ENCODE measurements at places on chromosomes 16 and 17. TPM values are rescaled to one million over a fixed set of nuclear protein-coding genes. Genes with fewer than 3 reads are reported as not detected.
A peak's percentile ranks its signal among the peaks of the same experiment; 100 is the strongest.

GRCh38 chr16:89448656-89449055, 41.7 kb downstream of the ANKRD11 start:
- H3K4me3 ChIP-seq = no peak overlapping the region
- no peaks in the 10 kb centered on the region for H3K36me3 ChIP-seq
- H3K4me1 ChIP-seq = peaks cover 6% of the 10 kb centered on the region
- no peaks in the 10 kb centered on the region for H3K27me3 ChIP-seq
- no peak for DNase-seq
- H3K27ac ChIP-seq = no peak overlapping the region

Gene TMED6
- polyA plus RNA-seq = not detected

DNA sequence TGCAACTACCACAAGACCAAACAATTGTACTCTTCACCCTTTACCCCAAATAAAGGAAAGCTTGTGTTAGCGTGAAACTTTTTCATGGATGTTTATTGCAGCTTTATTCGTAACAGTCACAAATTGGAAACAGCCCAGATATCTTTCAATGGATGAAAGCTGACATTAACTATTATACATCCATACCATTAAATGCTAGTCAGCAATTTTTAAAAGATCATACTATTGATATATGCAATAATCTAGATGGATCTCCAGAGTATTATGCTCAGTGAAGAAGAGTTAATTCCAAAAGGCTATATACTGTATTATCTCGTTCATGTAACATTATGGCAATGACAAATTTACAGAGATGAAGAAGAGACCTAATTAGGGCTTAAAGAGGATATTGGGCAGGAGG, 1491.2 kb upstream of the CDH8 start:
- H3K27ac ChIP-seq = no peak overlapping the region
- no peak overlapping the region for H3K4me3 ChIP-seq
- H3K27me3 ChIP-seq = no peaks in the 10 kb centered on the region

DNA sequence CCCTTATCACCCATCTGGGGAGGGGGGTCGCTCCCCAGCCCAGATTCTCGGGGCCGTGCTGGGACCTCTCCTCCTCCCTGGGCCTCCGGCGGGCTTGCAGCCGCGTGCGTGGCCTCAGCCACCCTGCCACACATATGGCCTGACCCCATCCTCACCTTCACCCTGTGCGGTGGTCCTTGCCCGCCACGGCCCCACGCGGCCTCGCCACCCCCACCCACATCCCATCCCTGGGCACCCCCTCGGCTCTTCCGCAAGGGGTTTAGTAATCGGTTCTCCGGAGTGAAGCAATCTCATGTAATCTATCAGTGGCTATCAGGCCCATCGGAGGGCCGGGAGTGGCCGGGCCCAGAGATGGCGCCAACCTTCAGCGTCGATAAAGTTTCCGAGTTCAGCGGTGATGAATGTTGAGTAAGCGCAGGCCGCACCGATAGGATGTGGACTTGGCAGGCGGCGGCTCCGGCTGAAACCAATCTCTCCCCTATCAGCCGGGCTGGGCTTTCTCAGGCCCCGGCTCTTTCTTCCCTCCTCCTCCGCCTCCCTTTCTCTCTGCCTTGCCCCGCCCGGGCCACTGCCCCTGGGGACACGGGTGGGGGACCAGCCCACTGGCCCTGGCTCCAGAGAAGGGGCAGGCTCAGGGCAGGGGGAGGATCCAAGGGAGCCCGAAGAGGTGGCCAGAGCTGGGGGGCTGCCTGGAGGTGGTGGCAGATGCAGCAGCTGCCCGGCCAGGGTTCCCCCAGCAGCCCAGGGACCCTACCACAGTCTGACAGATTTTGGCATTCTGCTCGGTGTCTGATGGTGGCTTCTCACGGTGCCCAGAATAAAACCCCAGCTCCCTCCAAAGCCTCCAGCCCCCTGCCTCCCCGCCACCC, 20.8 kb downstream of the ZFPM1 start:
- H3K4me3 ChIP-seq = no peak overlapping the region
- H3K4me1 ChIP-seq = no peaks in the 10 kb centered on the region
- H3K27me3 ChIP-seq = no peaks in the 10 kb centered on the region
- H3K36me3 ChIP-seq = no peaks in the 10 kb centered on the region
- peak; percentile 87 for DNase-seq

Gene RPS2
- polyA plus RNA-seq = 2,049 TPM

DNA sequence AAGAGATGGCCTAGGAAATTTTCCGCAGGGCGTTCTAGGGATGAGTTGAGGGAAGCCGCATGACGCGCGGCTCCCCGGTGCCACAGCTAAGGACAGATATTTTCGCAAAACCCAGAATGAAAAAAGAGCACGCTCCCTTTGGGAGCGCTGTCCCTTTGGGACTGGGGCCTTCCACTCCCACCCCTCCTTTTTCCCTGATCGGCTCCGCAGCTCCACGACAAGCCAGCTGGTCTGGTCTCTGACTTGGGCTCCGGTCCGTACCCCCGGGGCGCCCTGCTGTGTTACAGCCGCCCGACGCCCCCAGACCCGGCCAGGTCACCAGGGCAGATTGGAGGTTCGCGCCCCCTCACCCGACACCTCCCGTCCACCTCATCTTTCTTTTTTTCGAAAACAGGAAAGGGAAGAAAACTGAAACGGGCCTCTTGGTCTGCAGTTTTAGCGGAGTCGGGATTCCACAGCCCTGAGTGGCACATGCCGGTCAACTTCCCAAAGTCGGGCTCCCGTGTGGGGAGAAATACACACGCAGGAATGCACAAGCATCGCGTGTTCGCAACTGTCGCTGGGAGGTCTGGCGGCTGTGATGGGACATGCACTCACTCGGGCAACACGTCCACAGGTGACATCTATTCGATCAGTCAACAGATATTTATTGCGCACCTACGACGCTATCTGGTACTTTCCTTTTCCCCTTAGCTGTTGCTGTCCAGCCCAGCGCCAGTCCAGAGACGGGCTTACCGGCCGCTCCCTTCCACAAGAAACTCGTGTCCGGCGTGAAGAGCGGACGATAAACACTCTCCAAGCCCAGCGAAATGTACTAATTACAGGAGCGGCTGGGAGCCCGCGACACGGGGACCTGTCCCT, 3.9 kb upstream of the SOX9 start:
- H3K4me1 ChIP-seq = no peaks in the 10 kb centered on the region
- no peak overlapping the region for H3K4me3 ChIP-seq
- no peaks in the 10 kb centered on the region for H3K27me3 ChIP-seq
- no peak for DNase-seq

Gene ZNF785
- polyA plus RNA-seq = 3.1 TPM

DNA sequence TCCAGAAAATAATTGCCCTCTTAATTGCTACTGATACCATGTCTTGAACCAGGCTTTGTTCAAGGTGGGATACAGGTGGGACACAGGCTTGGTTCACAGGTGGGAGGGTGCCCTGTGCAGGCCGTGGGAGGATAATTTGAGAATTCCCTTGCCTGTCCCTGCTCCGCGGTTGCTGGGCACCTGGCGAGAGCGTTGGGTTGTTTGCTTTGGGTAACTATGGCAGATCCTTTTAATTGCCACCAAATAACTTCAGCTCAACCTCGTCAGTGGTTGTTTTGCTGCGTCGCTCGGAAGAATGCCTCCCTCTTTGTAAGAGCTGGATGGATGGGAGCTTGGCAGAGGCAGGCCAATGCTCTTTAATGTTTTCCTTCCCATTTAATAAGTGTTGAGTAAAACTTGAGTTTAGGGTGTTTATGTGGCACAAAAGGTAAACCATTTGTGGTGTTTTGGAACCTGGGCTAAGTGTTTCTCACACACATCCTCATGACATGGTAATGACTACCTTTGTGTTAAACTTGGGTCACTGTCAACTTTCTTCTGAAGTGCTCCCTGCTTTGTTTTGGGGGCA, 202.5 kb downstream of the MSI2 start:
- DNase-seq = no peak
- no peaks in the 10 kb centered on the region for H3K27me3 ChIP-seq
- no peaks in the 10 kb centered on the region for H3K4me1 ChIP-seq
- H3K4me3 ChIP-seq = no peak overlapping the region
- no peak overlapping the region for H3K27ac ChIP-seq

Gene CACNG5
- polyA plus RNA-seq = not detected

DNA sequence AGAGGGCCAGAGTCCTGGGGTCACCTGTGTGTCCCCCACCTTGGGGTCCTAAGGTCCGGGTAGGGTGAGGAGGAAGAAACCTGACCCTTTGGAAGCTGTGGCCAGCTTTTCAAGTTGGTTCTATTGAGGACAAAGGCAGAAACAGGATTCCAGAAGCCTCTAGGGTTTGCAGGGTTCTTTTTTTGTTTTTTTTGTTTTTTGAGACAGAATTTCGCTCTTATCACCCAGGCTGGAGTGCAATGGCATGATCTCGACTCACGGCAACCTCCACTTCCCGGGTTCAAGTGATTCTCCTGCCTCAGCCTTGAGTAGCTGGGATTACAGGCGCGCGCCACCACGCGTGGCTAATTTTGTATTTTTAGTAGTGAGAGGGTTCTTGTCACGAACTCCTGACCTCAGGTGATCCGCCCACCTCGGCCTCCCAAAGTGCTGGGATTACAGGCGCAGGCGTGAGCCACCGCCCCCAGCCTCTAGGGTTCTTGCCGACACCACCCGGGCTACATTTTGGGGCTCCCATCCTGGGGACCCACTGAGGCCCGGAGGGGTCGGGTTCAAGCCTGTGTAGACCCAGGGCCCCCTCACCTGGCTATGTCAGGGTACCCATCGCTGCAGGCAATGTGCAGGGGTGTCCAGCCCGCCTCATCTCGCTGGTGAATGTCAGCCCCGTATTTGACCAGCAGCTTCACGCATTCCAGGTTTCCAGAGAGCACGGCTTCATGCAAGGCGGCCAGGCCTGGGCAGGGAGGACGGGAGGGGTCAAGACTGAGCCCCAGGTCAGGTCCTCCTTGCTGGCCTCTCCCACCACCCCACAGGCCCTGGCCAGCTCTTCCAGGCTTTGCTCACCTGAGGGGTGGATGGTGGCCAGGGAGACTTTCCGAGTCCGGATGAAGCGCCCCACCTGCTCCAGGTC, 674 bp downstream of the PPP1R27 start:
- H3K4me1 ChIP-seq = no peaks in the 10 kb centered on the region
- no peaks in the 10 kb centered on the region for H3K36me3 ChIP-seq
- no peaks in the 10 kb centered on the region for H3K27me3 ChIP-seq

GRCh38 chr17:29063992-29064391, 21.1 kb downstream of the PIPOX start:
- H3K4me3 ChIP-seq = no peak overlapping the region
- no peaks in the 10 kb centered on the region for H3K4me1 ChIP-seq
- no peak overlapping the region for H3K27ac ChIP-seq
- DNase-seq = no peak

Gene HOXB1
- 0.63 TPM for polyA plus RNA-seq

Gene CD300C
- polyA plus RNA-seq = 0.88 TPM

DNA sequence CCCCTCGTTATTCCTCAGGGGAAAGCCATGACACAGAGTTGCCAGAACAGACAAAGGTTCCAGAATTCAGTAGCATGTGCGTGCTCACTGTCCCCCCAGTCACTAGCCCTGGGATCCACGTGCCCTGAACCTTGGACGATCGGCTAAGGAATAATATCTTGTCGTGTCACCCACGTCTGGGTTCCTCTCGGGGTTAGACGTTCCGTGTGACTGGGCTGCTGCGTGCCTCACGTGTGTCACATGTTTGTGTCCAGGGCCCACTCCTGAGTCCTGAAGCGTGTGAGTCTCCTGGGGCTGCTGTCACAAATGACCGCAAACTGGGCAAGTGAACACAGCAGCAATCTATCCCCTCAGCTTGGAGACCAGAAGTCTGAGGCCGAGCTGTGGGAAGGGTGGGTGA, 12.4 kb upstream of the ZNF469 start:
- no peaks in the 10 kb centered on the region for H3K27me3 ChIP-seq
- H3K36me3 ChIP-seq = no peaks in the 10 kb centered on the region
- DNase-seq = peak; percentile 21
- H3K4me1 ChIP-seq = no peaks in the 10 kb centered on the region
- no peak overlapping the region for H3K4me3 ChIP-seq
- no peak overlapping the region for H3K27ac ChIP-seq

GRCh38 chr16:20323591-20324117, 3.7 kb downstream of the GP2 start:
- DNase-seq = no peak
- H3K36me3 ChIP-seq = no peaks in the 10 kb centered on the region
- no peak overlapping the region for H3K4me3 ChIP-seq
- no peak overlapping the region for H3K27ac ChIP-seq
- H3K4me1 ChIP-seq = no peaks in the 10 kb centered on the region
- H3K27me3 ChIP-seq = no peaks in the 10 kb centered on the region

GRCh38 chr17:8948462-8948861, 17.0 kb downstream of the PIK3R5 start:
- no peaks in the 10 kb centered on the region for H3K36me3 ChIP-seq
- no peak overlapping the region for H3K27ac ChIP-seq
- H3K27me3 ChIP-seq = no peaks in the 10 kb centered on the region
- no peak for DNase-seq
- H3K4me3 ChIP-seq = no peak overlapping the region

DNA sequence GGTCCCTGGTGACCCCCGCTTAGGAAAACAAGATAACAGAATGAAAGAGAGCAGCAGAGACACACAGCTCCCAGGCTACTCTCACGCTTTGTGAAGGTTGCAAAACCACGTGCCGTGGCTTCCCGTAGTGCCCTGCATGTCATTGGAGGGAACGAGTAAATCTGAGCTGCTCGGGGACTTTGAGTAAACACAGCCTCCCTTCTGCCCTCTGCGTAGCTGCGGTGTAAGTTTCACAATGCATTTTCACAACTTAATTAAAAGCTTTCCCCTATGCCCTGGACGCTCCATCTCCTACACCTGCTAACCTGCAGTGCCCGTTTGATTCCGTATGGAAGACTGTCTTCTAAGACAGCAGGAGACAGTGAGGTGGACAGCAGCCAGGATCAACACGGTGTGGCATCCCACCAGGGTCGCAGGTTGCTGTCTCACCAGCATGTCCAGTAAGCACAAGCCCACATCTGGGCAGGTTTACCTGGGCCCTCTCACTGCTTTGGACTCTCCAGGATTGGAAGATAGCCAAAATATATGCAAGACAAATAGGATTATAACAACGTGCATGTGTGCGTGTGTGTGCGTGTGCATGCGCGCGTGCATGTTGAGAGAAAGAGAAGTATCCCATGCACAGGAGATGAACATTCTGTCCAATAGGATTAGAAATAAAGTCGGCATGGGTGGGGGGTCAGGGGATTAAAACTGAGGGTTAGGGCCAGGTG, 116.4 kb upstream of the RCVRN start:
- H3K36me3 ChIP-seq = no peaks in the 10 kb centered on the region
- no peak overlapping the region for H3K4me3 ChIP-seq
- H3K27ac ChIP-seq = no peak overlapping the region
- H3K27me3 ChIP-seq = no peaks in the 10 kb centered on the region
- peak; percentile 69 for DNase-seq
- H3K4me1 ChIP-seq = no peaks in the 10 kb centered on the region

DNA sequence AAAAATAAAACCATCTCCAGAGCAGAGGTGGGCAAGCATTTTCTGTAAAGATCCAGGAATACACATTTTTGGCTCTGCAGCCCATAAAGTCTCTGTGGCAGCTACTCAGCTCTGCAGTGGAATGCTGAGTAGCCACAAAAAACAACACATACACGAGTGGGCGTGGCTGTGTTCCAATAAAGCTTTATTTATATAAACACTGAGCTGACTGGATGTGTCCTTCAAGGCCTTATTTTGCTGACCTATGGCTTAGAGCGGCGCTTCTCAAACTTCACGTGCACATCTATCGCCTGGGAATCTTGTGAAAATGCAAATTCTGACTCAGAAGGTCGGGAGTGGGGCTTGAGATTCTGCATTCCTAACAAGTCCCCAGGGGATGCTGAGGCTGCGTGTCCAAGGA, 39.7 kb downstream of the XYLT1 start:
- no peaks in the 10 kb centered on the region for H3K4me1 ChIP-seq
- H3K27ac ChIP-seq = no peak overlapping the region
- no peak for DNase-seq
- no peaks in the 10 kb centered on the region for H3K36me3 ChIP-seq
